K562 (cell line): ENCODE measurements at places on chromosomes 3 and 15.

DNA sequence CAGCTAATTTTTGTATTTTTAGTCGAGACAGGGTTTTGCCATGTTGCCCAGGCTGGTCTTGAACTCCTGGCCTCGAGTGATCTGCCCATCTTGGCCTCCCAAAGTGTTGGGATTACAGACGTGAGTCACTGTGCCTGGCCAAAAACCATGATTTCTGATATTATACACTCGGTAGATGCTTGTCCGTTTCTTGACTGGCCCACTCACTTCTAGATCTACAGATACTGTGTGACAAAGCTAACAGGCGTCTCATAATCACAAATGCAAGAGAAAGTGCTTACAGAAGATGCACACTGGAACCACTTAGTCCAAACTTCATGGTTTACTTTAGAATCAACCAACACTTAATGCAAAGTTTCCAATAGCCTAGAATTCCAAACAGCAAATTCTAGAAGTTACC lies 8.4 kb downstream of the PROK2 start:
- DNase-seq, result no peak

- no peak for DNase-seq
Measured at GRCh38 chr3:174613173-174613572, 246.0 kb upstream of the NAALADL2 start.

DNA sequence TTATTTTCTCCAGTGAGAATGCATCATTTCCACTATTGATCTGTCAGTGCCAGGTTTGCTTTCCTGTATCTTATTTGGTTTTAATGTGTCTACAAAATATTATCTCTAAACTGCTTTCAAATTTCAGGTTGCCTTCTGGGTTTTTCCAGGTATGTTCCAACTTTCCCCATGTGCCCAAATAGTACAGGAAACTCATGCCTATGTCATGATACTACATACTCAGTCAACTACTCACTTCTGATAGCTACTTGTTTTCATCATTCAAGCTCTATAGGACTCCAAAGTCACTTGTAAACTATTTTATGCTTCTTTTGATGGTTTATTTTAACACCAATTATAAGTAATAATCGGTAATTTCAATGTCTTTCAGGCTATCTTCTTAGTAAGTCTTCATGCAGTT lies 134.8 kb upstream of the TTC14 start:
- no peak for DNase-seq

GRCh38 chr3:188662795-188663194 lies 508.8 kb downstream of the LPP start:
- no peak for DNase-seq

DNA sequence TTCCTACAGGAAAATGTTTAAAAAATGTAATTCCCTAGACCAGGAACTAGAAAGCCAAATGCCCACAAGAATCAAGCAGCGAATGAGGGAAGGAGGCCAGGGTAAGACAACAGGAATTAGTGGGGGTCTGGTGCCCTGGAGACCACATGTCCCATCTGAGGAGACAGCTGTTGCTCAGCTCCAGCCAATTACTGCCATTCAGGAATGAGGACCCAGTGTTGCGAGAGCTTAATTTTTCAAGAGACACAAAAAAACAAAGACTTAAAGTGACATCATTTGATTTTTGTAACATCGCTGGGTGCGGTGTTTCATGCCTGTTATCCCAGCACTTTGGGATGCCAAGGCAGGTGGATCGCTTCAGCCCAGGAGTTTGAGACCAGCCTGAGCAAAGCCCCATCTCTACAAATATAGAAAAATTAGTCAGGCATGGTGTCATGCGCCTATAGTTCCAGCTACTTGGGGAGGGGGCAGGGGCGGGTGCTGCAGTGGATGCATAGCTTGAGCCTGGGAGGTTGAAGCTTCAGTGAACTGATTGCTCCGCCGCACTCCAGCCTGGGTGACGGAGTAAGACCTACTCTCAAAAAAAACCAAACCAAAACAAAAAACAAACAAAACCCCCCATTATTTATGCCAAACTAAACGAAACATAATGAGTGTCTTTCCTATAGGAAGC lies 52.8 kb upstream of the LRIG1 start:
- no peak for DNase-seq

DNA sequence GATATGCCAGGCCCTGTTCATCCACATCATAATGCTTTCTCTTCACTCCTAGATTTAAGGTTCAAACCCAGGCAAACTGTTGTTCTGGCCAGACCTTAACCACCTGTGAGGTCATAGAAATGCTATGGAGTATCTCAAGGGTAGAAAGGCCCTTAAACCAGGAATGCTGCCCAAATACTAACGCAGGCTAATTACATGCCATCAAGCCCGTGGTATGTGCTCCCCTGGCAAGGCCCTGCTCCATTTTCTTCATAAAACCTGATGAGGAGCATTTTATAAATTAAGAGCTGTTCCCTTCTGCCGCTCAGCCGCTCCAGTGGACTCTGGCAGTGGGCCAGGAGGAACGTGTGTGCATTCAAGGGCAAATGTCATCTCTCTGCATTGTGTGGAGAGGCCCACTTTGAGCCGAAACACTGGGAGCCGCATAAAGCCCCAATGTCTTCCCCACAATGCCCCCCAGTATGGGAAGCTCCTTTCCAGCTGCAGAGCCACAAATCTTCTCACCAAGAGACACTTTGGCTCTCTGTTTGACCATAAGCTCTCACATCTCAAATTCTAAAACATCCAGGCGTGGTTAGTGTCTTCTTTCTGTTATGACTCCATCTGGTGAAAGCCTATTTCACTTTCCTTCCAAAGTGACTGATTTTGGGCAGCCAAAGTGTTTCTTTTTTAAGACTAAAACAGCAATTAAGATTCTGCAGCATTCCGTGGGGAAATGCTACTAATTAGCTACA lies 210.8 kb upstream of the NR2E3 start:
- DNase-seq, result no peak

DNA sequence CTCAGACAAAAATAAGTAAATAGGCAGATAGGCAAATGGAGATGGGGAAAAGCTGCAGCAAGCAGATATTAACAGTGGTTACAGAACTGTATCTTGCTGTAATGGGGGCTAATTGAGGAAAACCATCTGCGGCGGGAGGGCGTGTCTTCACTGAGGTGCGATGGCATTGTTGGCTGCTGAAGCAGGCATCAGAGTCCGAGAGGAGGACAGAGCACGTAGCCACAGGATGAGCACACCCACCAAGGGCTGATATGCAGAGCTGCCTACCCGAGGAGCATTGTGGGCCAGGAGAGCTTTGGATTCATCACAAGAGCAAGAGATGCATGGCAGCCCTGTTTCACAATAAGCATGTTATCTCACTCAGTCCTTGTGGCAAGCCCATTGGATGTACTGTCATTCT lies 30.4 kb downstream of the CHRNA7 start:
- no peak for DNase-seq

DNA sequence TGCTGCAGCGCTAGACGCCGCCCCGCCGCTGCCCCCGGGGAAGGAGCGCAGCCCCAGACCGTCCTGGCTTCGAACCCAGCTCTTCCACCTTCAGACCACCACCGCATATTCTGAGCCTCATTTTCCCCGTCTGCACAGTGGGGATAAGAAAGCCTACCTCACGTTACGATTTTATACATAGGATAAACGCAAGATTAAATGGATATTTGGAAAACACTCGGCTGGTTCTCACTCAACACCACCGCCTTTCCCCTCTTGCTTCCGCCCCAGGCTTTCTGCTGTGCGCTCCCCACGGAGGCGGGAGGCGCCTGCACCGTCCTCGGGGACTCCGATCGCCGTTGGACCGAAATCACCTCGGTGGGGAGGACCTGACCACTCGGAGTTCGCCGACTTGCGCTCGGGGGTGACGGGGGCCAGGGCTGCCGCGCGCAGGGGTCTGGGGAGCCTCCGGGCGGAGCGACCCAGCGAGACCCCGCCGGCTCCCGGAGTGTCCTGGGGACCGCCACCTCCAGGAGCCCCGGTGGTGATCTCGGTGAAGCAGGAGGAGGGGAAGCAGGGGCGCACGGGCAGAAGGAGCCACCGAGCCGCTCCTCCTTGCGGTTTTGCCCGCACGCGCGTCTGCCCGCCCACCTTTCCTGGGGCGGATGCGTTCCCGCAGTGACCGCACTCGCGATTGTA lies 4.0 kb downstream of the FBXL22 start:
- DNase-seq, result no peak

DNA sequence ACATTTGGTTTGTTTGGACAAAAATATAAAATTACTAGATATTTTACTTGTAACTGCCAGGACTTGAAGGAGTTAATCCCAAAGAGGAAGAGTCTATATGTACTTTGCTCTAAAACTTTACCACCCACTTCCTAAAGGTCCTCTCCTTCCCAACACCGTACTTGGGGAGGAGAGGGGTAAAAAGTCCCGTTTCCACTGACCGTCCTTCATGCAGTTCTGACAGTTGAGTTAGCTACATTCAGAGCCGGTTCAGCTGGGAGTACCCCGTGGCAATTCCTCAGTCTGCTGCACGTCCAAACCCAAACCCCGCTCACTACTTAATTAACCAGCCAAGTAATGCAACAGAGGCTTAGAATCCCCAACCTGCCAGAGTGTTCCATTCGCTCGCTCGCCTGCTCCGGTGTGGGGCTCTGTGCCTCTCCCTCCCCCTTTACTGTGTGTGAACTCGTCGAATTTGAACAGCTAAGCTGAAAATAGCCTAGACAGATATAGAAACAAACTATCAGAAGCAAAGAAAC lies 519.7 kb downstream of the FOXP1 start:
- peak; percentile 55 for DNase-seq

GRCh38 chr3:71987089-71987735 lies 202.3 kb upstream of the PROK2 start:
- peak; percentile 21 for DNase-seq

GRCh38 chr15:60407415-60407805 lies 9.6 kb upstream of the ANXA2 start:
- DNase-seq, result no peak

DNA sequence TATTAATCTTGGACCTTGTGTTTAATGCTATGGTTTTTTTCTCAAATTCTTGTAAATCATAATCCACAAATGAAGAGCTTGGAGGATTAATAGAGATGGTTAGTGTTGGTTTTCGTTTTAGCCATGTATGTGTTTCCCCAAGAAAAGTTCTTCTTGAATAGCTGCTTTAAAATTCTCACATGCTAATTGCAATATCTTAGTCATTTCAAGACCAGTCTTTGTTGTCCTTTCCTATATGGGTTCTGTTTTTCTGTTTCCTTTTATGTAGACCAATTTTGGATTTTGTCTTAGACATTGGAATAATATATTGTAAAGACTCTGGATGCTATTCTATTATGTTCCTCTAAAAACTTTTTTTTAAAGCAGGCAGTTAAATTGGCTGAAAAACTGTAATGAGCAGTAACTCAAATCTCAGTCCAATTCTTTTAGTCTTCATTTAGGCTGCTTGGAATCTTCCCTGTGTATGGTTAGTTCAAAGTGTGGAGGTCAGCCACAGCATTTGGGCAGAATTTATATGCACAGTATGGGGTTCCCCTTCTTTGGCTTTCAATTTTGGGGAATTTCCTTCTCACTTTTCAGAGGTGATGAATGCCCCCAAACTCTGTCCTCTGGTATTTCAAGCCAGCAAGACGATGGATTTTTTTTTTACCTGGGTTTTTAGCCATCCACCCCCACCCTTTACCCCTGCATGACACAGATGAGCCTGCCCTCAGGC lies 39.1 kb upstream of the DNAJC13 start:
- DNase-seq, result no peak

DNA sequence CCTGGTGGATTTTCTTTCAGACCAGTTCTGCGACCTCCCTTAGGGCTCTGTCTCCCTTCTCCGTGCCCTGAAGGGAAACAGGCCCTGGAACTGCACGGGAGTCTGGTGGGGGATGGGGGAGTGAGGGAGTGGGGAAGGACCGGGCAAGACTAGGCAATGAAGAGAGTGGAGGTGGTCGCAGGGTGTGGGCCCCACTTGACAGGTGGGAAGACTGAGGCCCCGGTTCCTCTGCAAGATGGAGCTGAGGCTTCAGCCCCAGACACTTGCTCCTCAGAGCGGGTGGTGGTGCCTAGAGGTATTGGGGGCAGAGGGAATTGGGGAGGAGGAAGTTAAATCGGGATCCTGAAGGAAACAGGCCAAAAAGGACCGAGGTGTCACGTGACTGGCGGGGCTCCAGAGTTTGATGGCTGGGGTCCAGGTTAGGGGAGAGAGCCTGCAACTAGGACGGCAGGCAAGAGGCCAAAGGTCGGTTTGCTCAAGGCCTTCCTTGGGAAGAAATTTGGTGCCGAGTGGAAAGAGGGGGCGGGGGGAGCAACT lies 597 bp upstream of the CAMK1 start:
- no peak for DNase-seq

DNA sequence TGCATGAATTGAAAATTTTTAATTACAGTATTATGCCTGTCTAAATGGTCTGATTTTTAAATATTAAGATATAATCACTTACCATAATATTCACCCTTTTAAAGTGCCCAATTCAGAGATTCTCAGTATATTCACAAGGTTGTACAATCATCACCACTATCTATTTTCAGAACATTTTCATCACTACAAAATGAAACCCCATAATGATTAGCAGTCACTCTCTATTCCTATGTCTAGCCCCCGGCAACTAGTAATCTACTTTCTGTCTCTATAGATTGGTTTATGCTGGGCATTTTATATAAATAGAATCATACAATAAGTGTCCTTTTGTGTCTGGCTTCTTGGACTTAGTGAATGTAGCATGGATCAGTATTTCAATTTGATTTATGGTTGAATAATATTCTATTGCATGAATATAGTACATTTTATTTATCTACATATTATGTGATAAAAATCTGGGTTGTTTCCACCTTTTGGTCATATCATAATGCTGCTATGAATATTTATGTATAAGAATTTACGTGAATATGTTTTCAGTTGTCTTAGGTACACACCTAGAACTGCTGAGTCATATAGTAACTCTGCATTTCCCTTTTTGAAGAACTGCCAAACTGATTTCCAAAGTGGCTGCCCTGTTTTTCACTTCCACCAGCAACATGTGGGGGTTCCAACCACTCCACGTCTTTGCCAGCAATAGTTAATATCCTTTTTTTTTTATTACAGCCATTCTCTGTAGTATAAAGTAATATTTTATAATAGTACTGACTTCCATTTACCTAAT lies 485.7 kb upstream of the ZNF385D start:
- DNase-seq, result no peak

DNA sequence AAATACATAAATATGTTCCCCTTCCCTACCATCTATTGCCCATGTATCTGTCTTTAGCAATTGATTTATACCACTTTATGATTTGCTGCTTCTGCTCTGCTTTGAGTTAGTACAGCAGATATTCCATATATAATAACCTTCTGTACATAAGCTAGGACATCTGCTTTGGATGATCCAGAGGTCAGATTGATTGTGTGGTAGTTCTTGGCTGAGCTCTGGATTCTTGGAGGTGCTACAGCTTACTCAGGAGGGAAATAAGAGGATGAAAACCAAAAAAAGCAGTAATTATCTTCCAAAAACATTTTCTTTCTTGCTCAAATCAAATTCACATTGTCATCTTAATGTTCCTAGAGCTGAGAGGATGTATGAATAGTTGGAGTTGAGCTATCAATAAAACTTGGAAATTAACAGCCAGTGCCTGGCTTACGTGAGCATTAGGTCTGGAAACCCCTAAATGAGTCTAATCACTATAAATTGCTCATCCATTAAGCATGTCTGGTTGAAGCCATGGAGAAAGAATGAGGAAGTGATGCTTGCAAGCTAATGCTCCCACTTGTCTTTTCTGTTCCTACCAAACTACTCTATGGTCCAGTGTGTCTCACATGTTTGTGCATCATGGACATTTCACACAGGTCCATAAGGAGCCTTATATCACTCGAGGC lies 36.3 kb upstream of the TMEM42 start:
- DNase-seq, result no peak
